ENCODE measurements at places on chromosomes 12 and 14.

GRCh38 chr12:64679487-64680001, 69.2 kb downstream of the RASSF3 start:
- H3K36me3 ChIP-seq = no peaks in the 10 kb centered on the region
- peaks cover 8% of the 10 kb centered on the region for H3K4me1 ChIP-seq
- no peak overlapping the region for H3K4me3 ChIP-seq
- H3K27me3 ChIP-seq = no peaks in the 10 kb centered on the region
- no peak overlapping the region for H3K27ac ChIP-seq

DNA sequence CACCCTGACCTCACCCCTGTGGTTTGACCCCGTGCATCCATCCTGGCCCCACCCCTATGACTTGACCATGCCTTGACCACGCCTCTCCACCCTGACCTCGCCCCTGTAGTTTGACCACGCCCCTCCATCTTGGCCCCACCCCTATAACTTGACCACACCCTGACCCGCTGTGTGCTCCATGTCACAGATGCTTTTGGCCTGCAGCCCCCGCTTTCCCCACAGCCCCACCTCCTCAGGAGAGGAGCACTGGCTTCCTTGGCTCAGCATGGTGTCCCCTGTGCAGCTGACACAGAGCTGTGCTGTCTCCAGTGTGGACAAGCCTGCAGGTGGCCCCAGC, 269.9 kb upstream of the SFSWAP start:
- DNase-seq = no peak
- H3K4me3 ChIP-seq = no peak overlapping the region
- H3K27me3 ChIP-seq = peaks cover 4% of the 10 kb centered on the region
- H3K27ac ChIP-seq = no peak overlapping the region
- no peaks in the 10 kb centered on the region for H3K4me1 ChIP-seq
- no peaks in the 10 kb centered on the region for H3K36me3 ChIP-seq

GRCh38 chr12:92360543-92360942, 214.9 kb upstream of the BTG1 start:
- H3K36me3 ChIP-seq = no peaks in the 10 kb centered on the region
- H3K27me3 ChIP-seq = no peaks in the 10 kb centered on the region
- H3K27ac ChIP-seq = no peak overlapping the region
- H3K4me3 ChIP-seq = no peak overlapping the region
- peaks cover 26% of the 10 kb centered on the region for H3K4me1 ChIP-seq

- H3K27ac ChIP-seq = peak overlapping the region; percentile 76
- no peaks in the 10 kb centered on the region for H3K27me3 ChIP-seq
- no peaks in the 10 kb centered on the region for H3K36me3 ChIP-seq
- peak; percentile 76 for DNase-seq
- H3K4me3 ChIP-seq = peak overlapping the region; percentile 21
Measured at GRCh38 chr12:16766736-16767135, 160.8 kb upstream of the LMO3 start.

DNA sequence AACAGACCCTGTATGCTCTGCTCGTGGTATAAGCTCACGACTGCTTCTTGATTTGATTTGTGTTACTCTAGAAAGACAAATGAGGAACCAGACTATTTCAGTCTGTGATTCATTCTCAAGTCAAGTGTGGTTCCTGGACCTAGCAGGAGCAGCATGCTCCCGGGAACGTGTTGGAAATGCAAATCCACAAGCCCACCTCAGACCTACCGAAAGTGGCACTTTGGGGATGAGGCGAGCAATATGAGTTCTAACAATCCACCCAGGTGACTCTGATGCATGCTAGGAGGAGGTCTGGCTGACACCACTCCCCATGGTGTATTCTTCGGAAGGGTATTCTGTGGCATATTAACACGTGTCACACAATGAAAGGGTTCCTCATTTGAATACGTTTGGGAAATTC, 59.5 kb upstream of the TMX1 start:
- no peak overlapping the region for H3K27ac ChIP-seq
- H3K36me3 ChIP-seq = no peaks in the 10 kb centered on the region
- no peaks in the 10 kb centered on the region for H3K4me1 ChIP-seq

- H3K27me3 ChIP-seq = peaks cover 21% of the 10 kb centered on the region
- H3K27ac ChIP-seq = no peak overlapping the region
- no peak overlapping the region for H3K4me3 ChIP-seq
- no peaks in the 10 kb centered on the region for H3K36me3 ChIP-seq
- peaks cover 14% of the 10 kb centered on the region for H3K4me1 ChIP-seq
Measured at GRCh38 chr14:60647081-60647836, 2.0 kb downstream of the SIX1 start.

DNA sequence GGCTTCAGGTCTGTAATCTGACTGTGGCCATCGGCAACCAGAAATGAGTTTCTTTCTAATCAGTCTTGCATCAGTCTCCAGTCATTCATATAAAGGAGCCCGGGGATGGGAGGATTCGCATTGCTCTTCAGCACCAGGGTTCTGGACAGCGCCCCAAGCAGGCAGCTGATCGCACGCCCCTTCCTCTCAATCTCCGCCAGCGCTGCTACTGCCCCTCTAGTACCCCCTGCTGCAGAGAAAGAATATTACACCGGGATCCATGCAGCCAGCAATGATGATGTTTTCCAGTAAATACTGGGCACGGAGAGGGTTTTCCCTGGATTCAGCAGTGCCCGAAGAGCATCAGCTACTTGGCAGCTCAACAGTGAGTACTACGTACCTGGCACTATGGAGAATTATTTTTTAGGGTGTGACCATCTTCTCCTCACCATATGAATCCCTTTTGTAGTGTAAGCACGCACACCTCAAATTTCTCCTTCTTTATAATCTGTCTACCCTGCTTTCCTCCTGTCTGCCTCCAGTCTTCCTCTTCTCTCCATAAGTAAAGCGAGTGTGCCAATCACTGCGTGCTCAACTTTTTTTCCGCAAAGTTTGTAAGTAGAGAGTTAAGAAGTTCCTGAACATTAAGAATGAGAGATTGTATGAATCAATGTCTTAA, at the start of gene TPH2:
TPH2 (plus strand) TSS at position 118 of the 658 bp plus-strand sequence; CDS start at position 260, 142 bp downstream.
- H3K4me3 ChIP-seq = no peak within 1 kb of the TSS
- H3K27ac ChIP-seq = no peak within 1 kb of the TSS
- no peaks in the 10 kb centered on the region for H3K27me3 ChIP-seq
- no peaks in the 10 kb centered on the region for H3K4me1 ChIP-seq

- H3K36me3 ChIP-seq = no peaks in the 10 kb centered on the region
- no peaks in the 10 kb centered on the region for H3K4me1 ChIP-seq
- H3K4me3 ChIP-seq = no peak overlapping the region
- no peak overlapping the region for H3K27ac ChIP-seq
- peak; percentile 86 for DNase-seq
Measured at GRCh38 chr12:27821259-27821973, 41.4 kb upstream of the MANSC4 start.

GRCh38 chr14:103220134-103220981, 97.1 kb downstream of the TNFAIP2 start:
- no peak for DNase-seq
- H3K27me3 ChIP-seq = peaks cover 22% of the 10 kb centered on the region
- no peak overlapping the region for H3K4me3 ChIP-seq
- H3K4me1 ChIP-seq = no peaks in the 10 kb centered on the region
- no peaks in the 10 kb centered on the region for H3K36me3 ChIP-seq

GRCh38 chr12:113242026-113242418, 20.8 kb downstream of the TPCN1 start:
- H3K36me3 ChIP-seq = no peaks in the 10 kb centered on the region
- DNase-seq = no peak
- no peak overlapping the region for H3K27ac ChIP-seq

DNA sequence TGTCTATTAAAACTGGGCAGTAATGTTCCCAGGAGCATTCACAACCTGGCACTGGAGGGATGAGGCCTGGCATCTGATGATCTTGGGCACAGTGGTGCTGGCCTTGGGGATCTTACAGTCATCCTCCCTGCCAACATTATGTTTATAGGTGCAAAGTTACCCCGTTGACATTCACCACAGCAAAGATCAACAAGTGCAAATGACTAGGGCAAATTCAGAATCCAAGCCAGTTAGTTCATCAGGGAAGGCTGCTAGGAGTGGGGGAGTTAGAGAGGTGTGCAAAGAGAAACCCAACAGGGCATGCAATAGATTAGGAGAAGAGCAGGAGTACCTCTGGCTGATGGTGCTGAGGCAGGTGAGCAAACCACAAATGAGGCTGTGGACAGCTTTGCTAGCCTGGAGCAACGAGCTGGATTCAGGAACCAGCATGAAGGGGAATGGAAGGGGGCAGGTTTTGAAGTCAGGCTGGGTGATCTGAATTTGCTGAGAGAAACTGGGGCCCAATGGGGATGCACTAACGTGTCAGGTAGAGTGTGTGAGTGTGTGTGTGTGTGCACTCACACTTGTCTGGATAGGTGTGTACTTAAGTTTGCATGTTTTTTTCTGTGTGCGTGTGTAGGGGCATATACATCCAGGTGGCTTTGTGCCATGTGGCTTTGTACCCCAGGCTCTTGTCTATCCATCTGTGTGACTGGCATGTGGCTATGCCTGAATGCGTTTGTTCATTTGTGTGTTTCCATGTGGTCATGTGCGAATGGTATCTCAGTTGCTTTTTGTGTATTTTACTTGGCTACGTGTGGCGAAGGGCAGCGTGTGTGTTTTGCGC, 1.6 kb downstream of the CISTR start:
- H3K27me3 ChIP-seq = peaks cover 95% of the 10 kb centered on the region
- no peaks in the 10 kb centered on the region for H3K4me1 ChIP-seq
- no peak for DNase-seq
- no peak overlapping the region for H3K27ac ChIP-seq
- no peak overlapping the region for H3K4me3 ChIP-seq
- H3K36me3 ChIP-seq = no peaks in the 10 kb centered on the region

GRCh38 chr12:41917938-41918341, 226.7 kb downstream of the GXYLT1 start:
- peak; percentile 32 for DNase-seq
- peak overlapping the region; percentile 18 for H3K4me3 ChIP-seq
- H3K4me1 ChIP-seq = peaks cover 25% of the 10 kb centered on the region
- no peaks in the 10 kb centered on the region for H3K27me3 ChIP-seq
- H3K36me3 ChIP-seq = no peaks in the 10 kb centered on the region

DNA sequence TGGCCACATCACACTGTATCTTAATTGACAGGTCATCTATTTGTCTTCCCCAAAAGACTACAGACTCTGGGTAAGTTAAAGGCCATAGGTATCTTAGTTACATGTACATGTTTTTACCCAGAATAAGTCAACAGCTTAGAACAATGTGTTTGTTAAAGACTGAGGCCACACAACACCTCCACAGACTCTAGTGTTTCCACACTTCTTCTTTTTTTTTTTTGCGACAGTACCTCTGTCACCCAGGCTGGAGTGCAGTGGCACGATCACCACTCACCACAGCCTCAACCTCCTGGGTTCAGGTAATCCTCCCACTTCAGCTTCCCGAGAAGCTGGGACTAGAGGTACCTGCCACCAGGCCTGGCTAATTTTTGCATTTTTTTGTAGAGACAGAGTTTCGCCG, 1.3 kb downstream of the GPN3 start:
- no peak overlapping the region for H3K4me3 ChIP-seq
- no peak for DNase-seq
- H3K36me3 ChIP-seq = no peaks in the 10 kb centered on the region
- no peaks in the 10 kb centered on the region for H3K27me3 ChIP-seq
- H3K4me1 ChIP-seq = 0 out of 2 replicates have a peak, but pooled peaks cover 3% of the 10 kb centered on the region
- H3K27ac ChIP-seq = no peak overlapping the region

- no peak overlapping the region for H3K4me3 ChIP-seq
- no peaks in the 10 kb centered on the region for H3K27me3 ChIP-seq
- no peaks in the 10 kb centered on the region for H3K4me1 ChIP-seq
- H3K27ac ChIP-seq = no peak overlapping the region
- H3K36me3 ChIP-seq = no peaks in the 10 kb centered on the region
Measured at GRCh38 chr14:33369041-33369440, 430.4 kb downstream of the NPAS3 start.

GRCh38 chr12:12684375-12685106, 11.4 kb downstream of the GPR19 start:
- no peaks in the 10 kb centered on the region for H3K4me1 ChIP-seq
- H3K36me3 ChIP-seq = no peaks in the 10 kb centered on the region
- H3K4me3 ChIP-seq = no peak overlapping the region
- no peak overlapping the region for H3K27ac ChIP-seq

GRCh38 chr12:125983094-125983783, 918.0 kb downstream of the AACS start:
- DNase-seq = no peak
- H3K27me3 ChIP-seq = no peaks in the 10 kb centered on the region
- no peak overlapping the region for H3K4me3 ChIP-seq
- no peak overlapping the region for H3K27ac ChIP-seq
- no peaks in the 10 kb centered on the region for H3K4me1 ChIP-seq

GRCh38 chr14:104937694-104938365, 13.2 kb downstream of the PLD4 start:
- no peaks in the 10 kb centered on the region for H3K4me1 ChIP-seq
- no peak for DNase-seq
- H3K27ac ChIP-seq = no peak overlapping the region
- peaks cover 45% of the 10 kb centered on the region for H3K27me3 ChIP-seq
- H3K36me3 ChIP-seq = no peaks in the 10 kb centered on the region

- peaks cover 12% of the 10 kb centered on the region for H3K4me1 ChIP-seq
- no peaks in the 10 kb centered on the region for H3K36me3 ChIP-seq
- no peak overlapping the region for H3K27ac ChIP-seq
- no peak overlapping the region for H3K4me3 ChIP-seq
Measured at GRCh38 chr12:13046964-13047363, 2.8 kb downstream of the FAM234B start.

DNA sequence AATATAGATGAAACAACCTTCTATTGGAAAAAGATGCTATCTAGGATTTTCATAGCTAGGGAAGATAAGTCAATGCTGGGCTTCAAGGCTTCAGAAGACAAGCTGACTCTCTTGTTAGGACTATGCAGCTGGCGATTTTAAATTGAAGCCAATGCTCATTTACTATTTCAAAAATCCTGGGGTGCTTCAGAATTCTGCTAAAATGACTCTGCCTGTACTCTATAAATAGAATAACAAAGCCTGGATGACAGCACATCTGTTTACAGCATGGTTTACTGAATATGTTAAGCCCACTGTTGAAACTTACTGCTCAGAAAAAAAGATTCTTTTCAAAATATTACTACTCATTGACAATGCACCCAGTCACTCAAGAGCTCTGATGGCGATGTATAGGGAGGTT, 155.1 kb downstream of the PIK3C2G start:
- no peak overlapping the region for H3K27ac ChIP-seq
- H3K27me3 ChIP-seq = no peaks in the 10 kb centered on the region
- no peaks in the 10 kb centered on the region for H3K4me1 ChIP-seq
- H3K4me3 ChIP-seq = no peak overlapping the region
- no peaks in the 10 kb centered on the region for H3K36me3 ChIP-seq

- DNase-seq = peak; percentile 8
- no peak overlapping the region for H3K4me3 ChIP-seq
- no peaks in the 10 kb centered on the region for H3K27me3 ChIP-seq
- H3K4me1 ChIP-seq = peaks cover 8% of the 10 kb centered on the region
- H3K27ac ChIP-seq = no peak overlapping the region
Measured at GRCh38 chr14:90986510-90986909, 73.9 kb downstream of the RPS6KA5 start.

DNA sequence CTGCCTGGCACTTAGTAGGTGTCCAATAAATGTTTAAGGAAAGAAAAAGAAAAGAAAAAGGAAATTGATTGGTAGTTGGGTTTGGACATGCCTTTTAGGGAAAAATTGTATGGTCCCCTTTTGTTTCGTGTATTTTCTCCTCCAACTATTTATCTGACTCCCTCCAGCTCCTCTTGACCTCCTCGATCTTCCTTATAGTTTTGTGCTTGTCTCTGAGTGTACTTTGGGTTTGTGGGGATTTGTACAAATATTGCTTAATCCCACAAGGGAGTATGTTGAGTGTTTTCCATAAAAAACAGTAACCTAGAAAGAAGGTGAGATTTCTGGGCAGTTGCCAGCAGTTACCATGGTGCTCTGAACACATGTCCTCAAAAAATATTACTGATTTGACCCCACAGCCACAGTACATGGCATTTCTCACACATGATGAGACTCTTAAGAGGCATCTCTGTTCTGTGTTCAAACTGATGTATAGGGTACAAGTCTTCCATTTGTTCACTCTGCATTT, 15.7 kb downstream of the PLEKHG7 start:
- no peaks in the 10 kb centered on the region for H3K27me3 ChIP-seq
- no peak for DNase-seq
- no peak overlapping the region for H3K4me3 ChIP-seq
- H3K36me3 ChIP-seq = no peaks in the 10 kb centered on the region
